Heart right ventricle (tissue), 16 donors: ENCODE measurements at places on chromosomes 7 and 10.
A peak's percentile ranks its signal among the peaks of the same experiment; 100 is the strongest.

DNA sequence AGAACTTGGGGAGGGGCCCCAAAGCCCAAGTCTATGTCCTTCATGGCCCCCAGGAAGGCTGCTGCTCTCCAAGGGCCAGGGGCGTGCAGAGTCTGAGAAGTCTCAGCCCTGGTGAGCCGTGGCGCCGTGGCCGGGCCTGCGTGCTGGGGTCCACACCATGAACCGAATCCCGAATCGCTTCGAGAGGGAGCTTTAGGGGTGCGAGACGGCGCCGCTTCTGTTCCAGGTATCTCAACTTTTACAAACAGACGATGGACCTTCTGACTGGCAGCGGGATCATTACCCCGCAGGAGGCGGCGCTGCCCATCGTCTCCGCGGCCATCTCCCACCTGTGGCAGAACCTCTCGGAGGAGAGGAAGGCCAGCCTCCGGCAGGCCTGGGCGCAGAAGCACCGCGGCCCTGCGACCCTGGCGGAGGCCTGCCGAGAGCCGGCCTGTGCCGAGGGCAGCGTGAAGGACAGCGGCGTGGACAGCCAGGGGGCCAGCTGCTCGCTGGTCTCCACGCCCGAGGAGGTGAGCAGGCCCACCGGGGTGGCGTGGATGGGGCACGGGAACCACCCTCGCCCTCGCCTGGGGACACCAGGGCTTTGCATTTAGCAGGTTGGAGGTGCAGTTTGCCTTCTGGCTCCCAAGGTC lies 12.7 kb downstream of the STRA8 start:
- DNase-seq: no peak

- no peak for DNase-seq
Observed at GRCh38 chr10:27138277-27138676, 15.9 kb downstream of the YME1L1 start.

DNA sequence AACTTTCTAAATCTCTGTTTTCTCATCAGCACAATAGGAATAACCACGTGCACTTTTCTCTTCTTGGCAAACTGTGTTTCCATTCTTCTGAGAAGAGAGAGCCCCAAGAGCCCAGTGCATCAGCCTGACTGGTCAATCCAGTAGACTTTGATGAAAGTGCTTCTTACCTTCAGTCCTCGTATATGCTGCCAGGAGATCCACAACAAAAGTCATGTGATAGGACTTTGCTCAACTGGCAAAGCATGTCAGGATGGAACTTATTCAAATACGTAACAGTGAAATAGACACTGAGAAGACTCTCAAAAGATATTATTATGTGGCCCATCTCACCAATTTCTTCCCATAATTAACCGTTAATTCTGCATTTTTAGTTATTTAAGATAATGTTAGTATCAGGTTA lies 1031.5 kb upstream of the LRRTM3 start:
- no peak for DNase-seq

- no peak for DNase-seq
Observed at GRCh38 chr10:14585287-14586193, 189.2 kb downstream of the FAM107B start.

- no peak for DNase-seq
Observed at GRCh38 chr10:12643279-12643678, 293.9 kb downstream of the CAMK1D start.

GRCh38 chr10:14396411-14397048 lies 65.8 kb upstream of the FRMD4A start:
- no peak for DNase-seq

GRCh38 chr7:133230591-133231194 lies 22.2 kb upstream of the EXOC4 start:
- no peak for DNase-seq

GRCh38 chr7:100469227-100470044 lies 5.4 kb upstream of the SPACDR start:
- peak; percentile 92 for DNase-seq
